ENCODE measurements at places on chromosomes 5 and 9. TPM values are rescaled to one million over a fixed set of nuclear protein-coding genes. Genes with fewer than 3 reads are reported as not detected.

DNA sequence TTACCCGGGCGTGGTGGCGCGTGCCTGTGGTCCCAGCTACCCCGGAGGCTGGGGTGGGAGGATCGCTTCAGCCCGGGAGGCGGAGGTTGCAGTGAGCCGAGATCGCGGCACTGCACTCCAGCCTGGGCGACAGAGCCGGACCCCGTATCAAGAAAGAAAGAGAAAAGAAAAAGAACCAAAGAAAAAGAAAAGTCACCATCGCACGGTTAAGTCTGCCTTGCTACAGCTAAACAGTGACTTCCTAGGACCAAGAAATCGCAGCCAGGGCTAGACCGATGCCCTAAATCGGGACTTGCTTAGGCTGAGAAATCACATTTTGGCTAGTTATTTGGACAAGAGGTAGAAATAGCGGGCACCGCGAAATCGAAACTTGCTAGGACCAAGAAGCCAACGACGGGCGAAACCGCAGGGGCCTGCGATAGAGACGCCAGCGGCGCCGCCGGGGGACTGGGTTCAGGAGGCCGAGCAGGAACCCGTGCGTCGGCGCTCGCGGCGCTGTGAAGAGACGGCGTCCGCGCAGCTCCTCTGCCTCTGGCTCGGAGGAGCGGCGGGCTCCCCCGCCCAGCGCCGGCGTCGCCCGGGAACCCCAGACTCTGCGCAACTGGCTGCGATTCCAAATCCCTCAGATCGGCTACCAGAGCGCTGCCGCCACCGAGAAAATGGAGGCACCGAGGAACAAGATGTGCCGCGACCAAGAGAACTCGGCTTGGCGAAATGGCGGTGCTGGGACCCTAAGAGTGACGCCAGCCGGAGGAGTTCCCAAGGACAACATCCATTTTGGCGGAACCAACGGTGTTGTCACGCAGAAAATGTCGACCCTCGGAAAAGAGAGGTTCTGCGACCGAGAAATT, 26.1 kb upstream of the ANXA2R start:
- peak overlapping the region; percentile 94 for H3K27ac ChIP-seq
- peak; percentile 82 for DNase-seq
- peak overlapping the region; percentile 92 for H3K4me3 ChIP-seq

DNA sequence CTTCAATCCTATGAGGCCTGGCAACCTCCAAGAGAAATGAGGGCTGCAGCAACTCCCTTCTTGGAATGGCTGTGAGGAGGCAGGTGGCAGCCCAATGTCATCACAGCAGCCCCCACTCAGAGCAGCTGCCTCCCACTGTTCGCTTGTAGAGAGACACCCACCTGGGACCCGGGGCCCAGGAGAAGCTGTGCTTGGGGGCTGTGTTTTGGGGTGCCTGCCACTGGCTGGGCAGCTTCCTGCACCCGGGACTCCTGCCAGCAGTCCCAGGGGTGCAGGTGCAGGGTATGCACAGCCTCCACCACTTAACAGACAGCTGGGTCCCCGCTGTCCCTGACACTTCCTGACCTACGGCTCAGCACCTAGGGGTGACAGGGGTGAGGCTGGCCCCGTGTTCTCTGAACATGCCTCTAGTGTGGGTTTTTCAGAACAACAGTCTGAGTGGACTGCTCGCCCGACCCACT, 26.2 kb downstream of the NIPAL4 start:
- no peaks in the 10 kb centered on the region for H3K4me1 ChIP-seq
- H3K27ac ChIP-seq = peak overlapping the region; percentile 56
- no peaks in the 10 kb centered on the region for H3K36me3 ChIP-seq

The EIF4E1B gene
- total RNA-seq = not detected

DNA sequence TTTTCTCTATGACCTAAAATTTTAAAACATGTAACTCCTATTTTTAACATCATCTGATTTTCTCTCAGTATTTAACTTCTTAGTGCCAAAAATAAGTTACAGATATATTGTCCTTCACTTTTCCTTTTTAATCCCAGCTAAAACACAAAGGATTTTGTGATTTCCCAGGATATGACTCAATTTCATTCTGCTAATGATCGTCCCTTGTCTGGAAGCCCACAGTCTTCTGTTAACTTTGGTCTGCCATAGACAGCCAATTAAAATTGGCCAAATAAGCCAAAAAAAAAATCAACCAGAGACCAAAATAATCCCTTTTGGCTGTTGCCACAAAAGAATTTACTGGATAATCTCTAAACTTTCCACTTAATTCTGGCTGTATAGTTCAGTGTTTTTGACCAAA, 124.5 kb upstream of the FST start:
- no peaks in the 10 kb centered on the region for H3K4me1 ChIP-seq
- H3K4me3 ChIP-seq = no peak overlapping the region
- no peaks in the 10 kb centered on the region for H3K36me3 ChIP-seq
- H3K27ac ChIP-seq = no peak overlapping the region
- DNase-seq = no peak
- no peaks in the 10 kb centered on the region for H3K27me3 ChIP-seq

Measured in Peyer's patch (tissue), 4 donors.